ENCODE measurements at places on chromosomes 13 and 19.

DNA sequence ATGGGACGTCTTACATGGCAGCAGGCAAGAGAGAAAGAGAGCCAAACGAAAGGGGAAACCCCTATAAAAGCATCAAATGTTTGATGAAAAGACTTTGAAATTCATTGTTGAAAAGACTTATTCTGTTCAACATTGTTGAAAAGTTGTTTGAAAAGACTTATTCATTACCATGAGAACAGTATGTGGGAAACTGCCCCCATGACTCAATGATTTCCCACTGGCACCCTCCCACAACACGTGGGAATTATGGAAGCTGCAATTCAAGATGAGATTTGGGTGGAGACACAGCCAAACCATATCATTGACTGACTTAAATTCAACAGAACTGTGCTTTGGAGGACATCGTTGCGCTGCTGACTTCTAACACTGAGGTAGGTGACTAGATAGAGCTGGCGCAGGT is 48.0 kb upstream of the RCBTB2 start:
- no peak for ATAC-seq

- ATAC-seq: peak; percentile 48
These were observed 39.9 kb upstream of the CEACAM8 start for GRCh38 chr19:42634409-42635232.

DNA sequence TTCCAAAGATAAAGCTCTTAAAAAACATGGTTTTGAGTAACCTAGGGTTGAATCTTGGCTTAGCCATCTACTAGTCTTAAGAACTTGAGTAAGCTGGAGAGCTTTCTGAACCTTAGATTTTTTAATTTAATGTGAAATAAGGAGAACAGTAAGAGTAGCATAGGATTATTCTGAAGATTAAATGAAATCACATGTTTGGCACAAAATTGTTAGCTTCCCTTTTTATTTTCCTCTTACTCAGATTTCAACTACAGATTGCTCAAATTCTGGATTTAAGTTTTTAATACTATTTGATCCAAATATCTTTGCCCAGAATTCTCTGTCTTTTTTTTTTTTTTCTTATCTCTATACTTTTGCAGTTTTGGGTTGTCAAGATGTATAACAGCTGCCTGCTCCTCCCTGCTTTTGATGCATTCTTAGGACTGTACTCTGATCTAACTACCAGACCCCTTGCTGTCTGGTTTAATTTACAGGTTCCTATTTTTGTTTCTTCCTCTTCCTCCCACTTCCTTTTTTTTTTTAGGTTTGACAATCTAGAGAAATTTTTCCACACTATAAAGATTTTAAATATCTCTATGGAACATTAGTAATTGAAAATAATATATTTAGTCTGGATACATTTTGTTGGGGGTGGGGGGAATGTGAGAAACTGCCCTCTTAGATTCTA is 12.3 kb downstream of the POMP start:
- no peak for ATAC-seq

DNA sequence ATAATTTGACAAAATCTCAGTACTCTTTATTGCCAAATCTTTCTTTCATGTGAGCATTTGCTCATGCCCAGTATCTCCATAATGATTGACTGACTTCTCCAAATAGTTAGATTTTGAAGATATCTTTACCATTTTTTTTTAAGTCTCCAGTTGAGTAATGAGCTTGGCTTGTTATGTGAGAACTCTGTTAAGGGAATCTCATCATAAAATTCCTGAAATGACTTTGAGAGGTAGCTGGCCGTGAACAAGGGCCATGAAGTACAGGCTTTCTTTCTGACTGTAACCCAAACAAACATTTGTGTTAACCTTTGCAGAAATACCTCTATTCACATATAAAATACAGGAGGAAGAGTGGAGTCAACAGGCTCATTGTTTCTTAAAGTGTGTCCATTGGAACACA is 449.7 kb downstream of the IRS2 start:
- no peak for ATAC-seq

DNA sequence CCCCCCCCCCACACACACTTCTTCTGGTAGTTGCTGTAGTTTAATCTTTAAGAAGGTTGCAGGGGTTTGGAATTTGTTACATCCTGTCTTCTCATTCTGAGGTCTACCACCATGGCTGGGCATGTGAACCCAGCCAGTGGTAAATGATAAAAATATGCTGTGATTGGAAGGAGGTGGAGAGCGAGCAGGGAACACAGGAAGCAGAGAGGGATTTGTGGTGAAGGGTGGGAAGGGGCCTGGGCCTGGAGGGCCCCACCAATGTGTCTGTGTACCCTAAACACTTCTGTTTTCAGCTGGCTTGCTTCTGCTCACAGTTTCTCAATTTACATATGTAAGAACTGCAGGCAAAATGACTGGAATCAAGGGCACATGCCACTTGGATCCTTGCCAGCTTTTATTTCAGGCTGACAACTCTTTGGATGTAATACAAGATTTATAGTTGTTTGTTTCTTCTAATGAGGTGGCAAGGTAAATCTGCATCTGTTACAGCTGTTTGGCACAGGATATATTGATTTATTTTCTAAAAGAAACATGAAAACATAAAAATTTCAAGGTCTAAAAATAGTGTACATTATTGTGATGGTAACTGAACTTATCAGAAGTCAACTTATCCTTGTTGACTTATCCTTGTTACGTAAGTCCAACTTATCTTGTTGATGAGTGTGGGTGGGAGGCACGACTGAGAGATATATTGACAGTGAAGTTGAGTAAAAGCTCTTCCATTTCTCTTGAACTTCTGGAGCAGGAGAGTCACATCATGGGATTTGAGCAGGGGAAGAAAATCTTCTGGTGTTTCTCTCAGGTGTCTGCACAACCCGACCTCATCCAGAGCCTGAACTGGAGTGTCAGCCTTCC is 313.2 kb downstream of the SHISA2 start:
- ATAC-seq: no peak

- no peak for ATAC-seq
These were observed 136.6 kb upstream of the FRY start for GRCh38 chr13:31894931-31895330.
